ENCODE measurements at places on chromosomes 16 and 17.

- no peak for DNase-seq
Measured at GRCh38 chr17:30413109-30413508, 34.4 kb downstream of the CPD start.

DNA sequence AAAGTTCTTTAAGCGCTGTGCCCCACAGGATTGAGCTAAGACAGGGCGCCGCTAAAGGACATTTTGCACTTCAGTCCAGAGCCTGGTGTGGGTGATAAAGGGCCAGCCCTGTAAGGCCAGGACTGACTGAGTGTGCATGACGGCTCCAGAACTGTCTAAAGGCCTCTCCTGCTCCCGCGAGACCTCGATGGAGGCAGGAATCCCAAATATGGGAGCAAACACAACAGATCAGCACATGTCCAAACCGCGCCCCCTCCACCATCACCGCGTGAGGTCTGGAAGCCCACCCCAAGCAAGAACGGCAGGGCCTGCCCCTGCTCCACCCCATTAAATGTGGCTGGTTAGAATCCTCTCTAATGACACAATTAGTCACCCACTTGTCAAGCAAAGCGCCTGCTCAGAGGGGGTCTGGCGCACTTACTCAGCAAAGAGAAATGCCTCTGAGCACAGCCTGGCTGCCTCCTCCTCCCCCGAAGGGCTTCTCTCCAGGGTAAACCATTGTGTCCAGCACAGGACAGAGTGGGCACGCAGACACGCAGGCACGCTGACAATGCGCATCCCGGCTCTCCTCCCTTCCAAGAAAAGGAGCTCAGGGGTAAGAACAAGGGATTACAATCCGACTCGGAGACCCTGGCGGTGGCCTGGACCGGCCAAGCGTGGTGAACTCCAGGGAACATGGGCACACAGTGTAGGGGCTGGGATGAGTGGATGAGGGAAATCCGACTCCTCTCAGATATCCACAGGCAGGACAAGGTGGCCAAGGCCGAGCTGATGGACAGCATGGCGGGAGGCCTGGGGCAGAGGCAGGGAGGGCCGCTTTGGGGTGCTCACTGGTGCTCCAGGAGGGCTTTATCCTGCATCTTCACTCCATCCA is 1.5 kb downstream of the MXRA7 start:
- DNase-seq = no peak

GRCh38 chr17:45677770-45678169 is 106.3 kb upstream of the CRHR1 start:
- no peak for DNase-seq

GRCh38 chr17:1005361-1005946 is 8.5 kb downstream of the TIMM22 start:
- DNase-seq = no peak

DNA sequence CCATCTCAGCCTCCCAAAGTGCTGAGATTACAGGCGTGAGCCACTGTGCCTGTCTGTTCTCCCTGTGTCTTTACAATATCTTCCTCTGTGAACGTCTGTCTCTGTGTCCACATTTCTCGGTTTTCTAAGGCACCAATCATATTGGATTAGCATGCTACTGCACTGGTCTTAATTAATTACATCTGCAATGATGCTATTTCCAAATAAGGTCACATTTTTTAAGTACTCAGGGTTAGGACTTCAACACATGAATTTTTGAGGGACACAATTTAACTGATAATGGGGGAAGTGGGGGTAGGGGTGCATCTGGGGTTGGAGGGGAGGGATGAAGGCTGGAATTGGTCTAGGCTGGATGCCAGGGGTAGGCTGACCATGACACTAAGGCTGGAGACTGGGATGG is 102.6 kb downstream of the N4BP1 start:
- DNase-seq = no peak

- no peak for DNase-seq
Measured at GRCh38 chr17:36977568-36977967, 28.8 kb downstream of the AATF start.

DNA sequence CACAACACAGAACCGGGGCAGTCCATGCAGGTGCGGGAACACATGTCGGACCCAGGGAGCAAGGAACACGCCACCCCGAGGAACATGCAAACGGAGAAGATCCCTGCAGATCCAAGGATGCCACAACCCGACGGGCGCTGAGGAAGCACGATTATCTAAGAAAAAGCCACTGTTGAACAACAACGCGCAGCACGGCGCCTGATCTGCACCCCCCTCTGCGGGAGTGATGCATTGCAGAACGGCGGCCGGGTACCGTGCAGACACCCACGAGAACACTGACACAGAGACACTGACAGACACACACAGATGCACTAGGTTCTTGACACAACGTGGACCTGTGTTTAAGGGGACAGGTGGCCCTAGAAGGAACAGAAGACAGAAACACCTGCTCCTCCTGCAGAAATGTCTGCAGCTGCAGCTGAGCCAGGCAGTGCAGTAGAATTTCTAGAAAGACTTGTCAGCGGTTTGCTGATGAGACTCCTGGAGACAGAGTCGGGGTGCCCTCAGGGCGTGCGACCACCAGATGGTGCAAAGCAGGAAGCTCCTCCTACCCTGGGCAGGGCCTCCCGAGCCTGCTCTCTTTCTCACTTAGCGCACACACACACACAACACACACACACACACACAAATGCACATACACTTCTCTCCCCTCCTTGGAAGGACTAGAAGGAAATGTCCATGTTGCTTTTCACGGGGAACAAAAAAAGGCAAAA is 7.5 kb downstream of the NPTX1 start:
- no peak for DNase-seq

DNA sequence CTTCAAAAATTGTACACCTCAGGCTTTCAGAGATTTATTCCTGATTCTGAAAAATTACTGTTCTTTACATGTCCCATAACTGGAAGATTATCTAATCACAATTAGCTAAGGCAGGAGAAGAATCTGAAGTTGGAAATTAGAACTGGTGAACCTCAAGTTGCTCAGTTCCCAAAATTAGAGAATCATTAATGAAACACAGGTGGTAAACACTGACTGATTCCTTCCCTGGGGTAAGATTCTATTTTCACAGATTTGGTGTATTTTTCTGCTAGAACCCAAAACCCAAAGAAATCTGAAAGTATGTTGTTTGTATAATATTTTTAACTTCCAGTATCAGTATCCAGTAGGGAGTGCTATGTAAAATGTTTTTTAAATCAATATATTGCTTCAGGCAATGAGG is 25.7 kb downstream of the PHKB start:
- no peak for DNase-seq
